LNCaP clone FGC (cell line): ENCODE measurements at places on chromosomes 7 and 10.

DNA sequence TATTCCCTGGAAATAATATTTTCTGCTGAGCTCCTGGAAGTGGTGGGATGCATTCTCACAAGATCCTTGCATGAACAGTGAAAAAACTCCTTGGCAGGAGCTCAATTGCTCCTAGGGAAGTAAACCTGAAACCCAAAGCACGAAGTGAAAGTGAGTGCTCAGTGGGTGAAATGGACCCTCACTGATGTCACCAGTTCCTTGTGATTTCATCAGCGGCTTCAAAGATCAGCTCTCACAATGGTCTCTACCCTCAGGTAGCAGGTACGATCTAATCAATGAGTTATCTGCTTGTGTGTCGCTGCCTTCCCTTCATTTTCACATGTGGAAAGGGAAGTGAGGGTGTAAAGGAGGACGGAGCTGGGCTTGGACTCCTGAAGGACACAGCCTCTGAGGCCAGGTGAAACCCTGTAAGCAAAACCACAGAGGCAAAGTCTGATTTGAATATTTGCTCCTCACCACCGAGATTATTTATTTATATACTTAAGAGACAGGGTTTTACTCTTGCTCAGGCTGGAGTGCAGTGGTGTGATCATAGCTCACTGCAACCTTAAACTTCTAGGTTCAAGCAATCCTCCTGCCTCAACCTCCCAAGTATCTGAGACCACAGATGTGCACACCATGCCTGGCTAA is 255.4 kb upstream of the LYZL1 start:
- DNase-seq = no peak

DNA sequence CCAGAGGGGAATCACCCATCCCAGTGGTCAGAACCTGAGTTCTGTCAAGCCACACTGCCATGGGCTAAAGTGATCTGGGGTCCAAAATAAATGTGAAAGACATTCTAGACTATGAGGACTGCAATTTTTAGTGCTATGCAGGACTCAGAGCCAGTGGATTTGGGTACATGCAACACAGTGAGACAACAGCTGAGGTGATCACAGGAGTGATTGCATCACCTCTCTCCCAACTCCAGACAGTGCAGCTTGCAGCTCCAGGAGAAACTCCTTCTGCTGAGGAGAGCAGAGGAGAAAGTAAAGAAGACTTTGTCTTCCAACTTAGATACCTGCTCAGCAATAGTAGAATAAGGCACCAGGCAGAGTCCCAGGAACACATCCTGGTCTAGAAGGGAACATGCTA is 682.0 kb upstream of the POT1 start:
- DNase-seq = no peak

GRCh38 chr7:80499350-80499953 is 12.4 kb downstream of the GNAT3 start:
- no peak for DNase-seq

- no peak for DNase-seq
These were observed 249.2 kb downstream of the SFMBT2 start for GRCh38 chr10:7161484-7162250.

DNA sequence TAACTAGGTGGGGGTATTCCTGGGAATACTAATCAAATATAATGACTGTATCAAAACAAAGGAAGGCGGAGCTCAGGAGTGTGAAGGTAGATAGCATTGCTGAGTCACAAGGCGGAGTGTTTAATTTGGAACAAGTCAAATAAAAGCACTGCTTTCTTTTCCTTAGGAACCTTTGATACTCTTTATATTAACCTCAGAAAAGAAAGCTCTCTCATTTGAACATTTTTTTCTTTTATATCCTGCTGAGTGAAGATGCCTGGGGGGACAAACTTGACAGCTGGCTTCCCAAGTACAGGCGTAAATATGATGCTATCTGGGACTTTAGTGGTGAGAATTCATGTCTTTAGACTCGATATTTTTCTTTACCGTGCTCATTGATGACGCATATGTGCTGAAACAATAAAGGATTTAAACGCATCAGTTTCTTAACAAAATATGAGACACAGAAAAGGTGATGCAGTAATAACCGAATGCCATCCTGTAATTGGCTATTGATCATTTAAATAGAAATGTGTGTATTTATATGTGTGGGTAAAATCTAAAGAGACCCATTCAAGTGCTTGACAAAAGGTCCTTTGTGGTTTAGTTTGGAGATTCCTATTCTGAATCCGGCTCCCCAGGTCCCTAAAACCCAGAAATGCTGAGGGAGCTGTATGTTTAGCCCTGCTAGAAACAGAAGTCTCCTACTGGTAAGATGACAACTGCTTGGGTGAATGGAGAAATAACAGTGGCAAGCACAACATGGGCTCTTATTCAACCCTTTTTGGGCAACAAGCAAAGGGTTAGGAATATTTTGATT is 102.7 kb downstream of the PRTFDC1 start:
- DNase-seq = no peak

DNA sequence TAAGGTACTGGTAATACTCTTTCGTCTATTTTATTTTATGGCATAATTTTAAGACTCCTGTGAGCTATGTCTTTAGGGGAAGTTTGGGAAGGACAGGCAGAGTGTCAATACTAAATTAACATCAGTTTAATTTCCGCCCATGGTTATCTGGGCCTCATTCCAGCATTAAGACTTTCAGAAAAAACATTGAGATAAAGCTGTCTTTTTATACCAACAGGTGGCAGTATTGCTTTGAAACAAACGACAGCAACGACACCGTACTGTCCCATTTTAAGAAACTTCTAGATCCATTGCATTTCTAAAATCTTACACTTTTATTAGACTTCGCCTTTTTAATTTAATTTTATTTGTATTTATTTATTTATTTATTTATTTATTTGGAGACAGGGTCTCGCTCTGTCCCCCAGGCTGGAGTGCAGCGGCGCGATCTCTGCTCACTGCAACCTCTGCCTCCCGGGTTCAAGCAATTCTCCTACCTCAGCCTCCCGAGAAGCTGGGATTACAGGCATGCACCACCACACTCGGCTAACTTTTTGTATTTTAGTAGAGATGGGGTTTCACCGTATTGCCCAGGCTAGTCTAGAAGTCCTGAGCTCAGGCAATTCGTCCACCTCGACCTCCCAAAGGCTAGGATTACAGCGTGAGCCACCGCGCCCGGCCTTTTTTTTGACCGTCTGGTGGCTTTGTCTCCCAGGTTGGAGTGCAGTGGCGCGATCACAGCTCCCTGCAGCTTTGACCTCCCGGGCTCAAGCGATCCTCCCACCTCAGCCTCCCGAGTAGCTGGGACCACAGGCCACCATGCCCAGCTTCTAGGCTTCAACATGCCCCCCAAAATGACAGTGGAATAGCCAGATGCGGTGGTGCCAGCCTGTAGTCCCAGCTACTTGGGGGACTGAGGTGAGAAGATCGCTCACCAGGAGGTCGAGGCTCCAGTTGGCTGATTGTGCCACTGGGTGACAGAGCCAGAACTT is 78.7 kb upstream of the C1GALT1 start:
- DNase-seq = peak; percentile 73

- DNase-seq = no peak
These were observed 2.9 kb downstream of the IGF2BP3 start for GRCh38 chr7:23467291-23467805.

DNA sequence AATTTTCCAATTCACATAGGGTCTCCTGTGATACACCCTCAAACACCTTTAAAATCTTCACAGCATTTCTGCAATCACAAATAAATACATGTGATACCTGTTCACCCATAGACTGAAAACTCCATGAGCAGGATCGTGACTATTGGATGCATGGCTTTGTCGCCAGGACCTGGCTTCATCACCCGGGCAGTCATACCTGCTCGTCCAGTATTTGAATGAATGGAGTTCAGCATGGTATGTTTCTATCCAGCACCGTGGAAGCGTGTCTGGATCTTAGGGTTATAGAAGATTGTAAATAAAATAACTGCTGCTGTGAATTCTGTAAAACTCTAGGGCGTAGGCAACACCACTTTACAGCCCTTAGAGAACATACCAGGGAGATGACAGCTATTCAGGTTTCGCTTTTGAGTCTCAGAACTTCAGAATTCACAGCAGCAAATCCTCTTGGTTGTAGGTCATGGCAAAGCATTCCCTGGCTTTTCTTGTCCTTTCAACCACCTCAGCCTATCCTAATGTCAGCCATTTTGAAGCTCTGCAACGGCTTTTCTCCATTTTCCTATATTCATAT is 47.4 kb upstream of the USP6NL start:
- no peak for DNase-seq

GRCh38 chr10:72687035-72687434 is 4.9 kb upstream of the MCU start:
- no peak for DNase-seq

DNA sequence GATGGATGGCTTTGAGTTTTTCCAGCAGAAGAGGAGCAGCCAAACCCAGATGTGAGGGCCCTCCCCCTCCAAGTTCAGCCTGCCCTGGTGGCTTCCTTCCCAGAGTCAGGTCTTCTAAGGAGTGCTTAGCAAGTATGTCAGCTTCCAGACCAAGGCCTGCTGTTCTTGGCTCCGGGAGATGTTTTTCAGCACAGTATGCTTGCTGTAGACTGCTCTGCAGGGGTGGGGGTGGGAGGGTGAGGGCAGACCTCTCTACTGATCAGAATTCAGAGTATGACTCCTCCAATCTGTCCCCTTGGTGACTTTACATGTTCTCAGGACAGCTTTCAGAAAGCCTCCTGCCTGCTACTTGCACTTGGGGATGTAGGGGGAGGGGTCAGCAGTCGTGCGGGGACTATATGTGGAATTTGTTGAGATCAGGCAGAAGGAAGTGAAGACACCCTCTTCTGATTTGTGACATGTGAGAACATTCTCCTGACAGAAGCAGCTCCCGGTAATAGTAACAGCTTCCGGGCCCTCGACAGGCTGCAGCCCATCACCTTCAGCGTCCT is 516.4 kb upstream of the ZMIZ1 start:
- DNase-seq = no peak

DNA sequence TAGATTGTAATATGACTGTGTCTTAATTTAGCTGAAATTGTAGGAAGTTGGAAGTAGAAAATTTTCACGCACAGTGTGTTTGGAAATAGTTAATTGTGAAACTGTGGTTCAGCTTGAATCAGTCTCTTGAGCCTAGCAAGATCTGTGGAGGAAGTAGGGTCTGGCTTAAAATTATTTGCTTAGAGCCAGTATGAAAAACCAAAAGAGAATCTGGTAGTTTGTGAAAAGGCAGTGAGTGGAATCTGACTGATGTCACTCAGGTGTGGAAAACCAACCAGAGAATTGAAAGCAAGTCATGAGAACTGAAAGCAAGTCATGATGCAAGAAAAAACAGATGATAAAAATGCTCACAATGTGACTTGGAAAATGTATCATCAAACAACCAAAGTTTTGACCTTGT is 11.5 kb downstream of the LIPJ start:
- DNase-seq = no peak

DNA sequence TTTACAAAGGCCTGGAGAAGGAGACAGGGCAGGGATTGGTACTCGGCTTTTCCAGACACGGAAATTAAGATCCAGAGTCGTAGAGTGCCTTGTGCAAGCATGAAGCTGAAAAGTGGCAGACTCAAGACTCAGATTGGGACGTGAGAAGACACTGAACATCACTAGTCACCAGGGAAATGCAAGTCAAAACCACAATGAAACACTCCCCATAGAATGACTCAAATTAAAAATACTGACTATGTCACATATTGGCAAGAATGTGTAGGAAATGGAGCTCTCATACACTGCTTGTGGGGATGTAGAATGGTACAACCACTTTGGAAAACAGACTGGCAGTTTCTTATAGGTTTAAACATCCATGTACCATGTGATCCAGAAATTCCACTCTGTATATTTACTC is 472.0 kb downstream of the RPS24 start:
- DNase-seq = no peak

GRCh38 chr7:147607157-147607800 is 983.3 kb upstream of the C7orf33 start:
- no peak for DNase-seq

DNA sequence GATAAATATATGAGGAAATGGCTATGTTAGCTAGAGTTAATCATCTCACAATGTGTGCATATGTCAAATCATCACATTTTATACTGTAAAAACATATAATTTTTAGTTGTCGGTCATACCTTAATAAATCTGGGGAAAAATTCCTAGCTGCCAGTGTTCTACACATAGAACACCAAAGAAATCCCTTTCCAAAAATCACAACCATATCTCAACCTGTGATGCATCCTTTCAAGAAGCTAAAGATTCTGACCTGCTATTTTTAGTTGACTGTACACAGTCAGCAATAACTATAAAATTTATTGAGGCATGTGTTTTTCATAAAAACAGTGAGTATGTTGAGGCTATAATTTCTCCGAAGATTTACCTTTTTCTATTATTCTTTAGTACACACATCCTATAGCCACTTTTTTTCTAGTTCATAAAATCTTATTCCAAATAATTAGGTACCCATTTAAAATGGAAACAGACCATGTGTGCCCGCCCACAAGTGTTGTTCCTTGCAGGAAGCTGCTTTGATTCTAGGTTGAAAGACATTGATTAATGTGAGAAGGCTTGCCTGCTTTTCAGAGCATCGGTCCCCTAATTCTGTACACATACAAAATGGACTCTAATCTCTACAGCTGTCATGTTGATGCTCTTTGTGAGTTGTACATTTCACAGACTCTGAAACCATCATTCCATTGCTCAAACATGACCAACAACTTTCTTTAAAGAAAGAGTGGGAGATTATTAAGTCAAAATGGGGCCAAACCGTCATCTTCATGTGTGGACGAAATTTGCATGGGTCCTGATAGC is 117.5 kb upstream of the LRRN3 start:
- DNase-seq = no peak

DNA sequence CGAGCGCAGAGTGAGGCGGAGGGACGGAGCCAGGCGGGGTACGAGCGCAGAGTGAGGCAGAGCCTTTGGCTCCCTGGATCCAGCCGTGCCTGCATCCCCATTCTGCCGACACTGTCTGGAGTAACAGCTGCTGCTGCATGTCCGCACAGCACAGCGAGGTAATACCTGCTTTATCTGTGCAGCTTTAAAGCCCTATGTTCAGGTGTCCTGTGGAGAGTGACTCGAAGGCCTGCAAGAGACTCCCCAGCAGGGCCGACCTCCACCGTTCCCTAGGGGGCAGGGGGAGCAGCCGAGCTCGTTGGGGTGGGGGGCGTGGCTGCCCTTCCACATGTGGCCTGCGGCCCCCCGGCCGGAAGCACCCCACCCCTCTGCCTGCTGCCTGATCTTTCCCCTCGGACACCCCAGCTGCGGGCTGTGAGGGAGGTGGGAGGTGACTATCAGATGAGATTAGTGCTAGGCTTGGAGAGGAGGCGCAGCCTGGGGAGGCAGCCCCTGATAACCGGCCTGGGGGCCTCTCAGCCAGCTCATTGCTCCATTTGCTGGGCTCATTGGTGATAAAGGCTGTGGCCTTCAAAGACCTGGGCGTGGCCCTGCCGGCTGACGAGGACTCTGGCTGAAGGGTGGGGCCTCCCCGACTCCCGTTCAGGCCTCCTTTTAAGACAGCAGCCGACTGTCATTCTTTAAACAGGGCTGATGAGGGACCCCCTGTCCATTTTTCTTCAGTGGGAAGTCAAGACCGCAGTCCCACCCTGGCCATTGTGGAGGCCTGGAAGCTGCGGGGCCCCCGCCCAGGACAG is 8.0 kb downstream of the VENTX start:
- no peak for DNase-seq

DNA sequence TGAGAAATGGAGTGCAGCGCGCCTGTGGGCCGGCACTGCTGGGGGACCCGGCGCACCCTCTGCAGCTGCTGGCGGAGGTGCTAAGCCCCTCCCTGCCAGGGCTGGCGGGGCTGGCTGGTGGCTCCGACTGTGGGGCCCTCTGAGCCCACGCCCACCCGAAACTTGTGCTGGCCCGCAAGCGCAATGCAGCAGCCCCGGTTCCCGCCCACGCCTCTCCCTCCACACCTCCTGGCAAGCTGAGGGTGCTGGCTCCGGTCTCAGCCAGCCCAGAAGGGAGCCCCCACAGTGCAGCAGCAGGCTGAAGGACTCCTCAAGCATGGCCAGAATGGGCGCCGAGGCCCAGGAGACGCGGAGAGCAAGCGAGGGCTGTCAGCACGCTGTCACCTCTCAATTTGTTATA is 1063.0 kb upstream of the AUTS2 start:
- DNase-seq = no peak
